ENCODE measurements at places on chromosomes 1 and 21. TPM values are rescaled to one million over a fixed set of nuclear protein-coding genes. Genes with fewer than 3 reads are reported as not detected.

Gene ARHGAP30
- total RNA-seq, result 271 TPM

Gene TEX35
- total RNA-seq, result not detected

Gene TPTE
- not detected for total RNA-seq

Gene CYYR1
- total RNA-seq, result not detected

Gene AURKAIP1
- 112 TPM for total RNA-seq

Gene CNN3
- total RNA-seq, result 1.7 TPM

Gene S100A2
- total RNA-seq, result 0.73 TPM

Gene HCRTR1
- not detected for total RNA-seq

Gene UBL4B
- total RNA-seq, result not detected

Gene IFNLR1
- 2.7 TPM for total RNA-seq

Gene LCE3D
- not detected for total RNA-seq

Gene FASLG
- total RNA-seq, result 3.2 TPM

Gene CHI3L2
- 9.1 TPM for total RNA-seq

Gene TSPAN1
- not detected for total RNA-seq

Gene LY9
- 9.2 TPM for total RNA-seq

Gene C1orf115
- total RNA-seq, result 0.34 TPM

Gene NUAK2
- 3.5 TPM for total RNA-seq

Gene LCE1E
- not detected for total RNA-seq

Gene PRRX1
- total RNA-seq, result not detected

Gene CFAP74
- total RNA-seq, result not detected

Gene LCE3E
- total RNA-seq, result not detected

Gene ITGB2
- total RNA-seq, result 447 TPM

Gene KANK4
- not detected for total RNA-seq

Gene RIPPLY3
- not detected for total RNA-seq

Gene SLAMF6
- total RNA-seq, result 34.1 TPM

Gene PTGFR
- not detected for total RNA-seq

Gene TACSTD2
- not detected for total RNA-seq

Gene DNM3
- total RNA-seq, result 1.5 TPM

Gene RNF186
- not detected for total RNA-seq

Gene ARID1A
- total RNA-seq, result 138 TPM

Gene LCE1C
- total RNA-seq, result not detected

Gene ATP1A2
- not detected for total RNA-seq

Gene CCDC17
- 3.2 TPM for total RNA-seq

Gene SYDE2
- 1.5 TPM for total RNA-seq

Gene KPRP
- not detected for total RNA-seq

Gene SERINC2
- total RNA-seq, result 0.23 TPM

Gene CDK18
- total RNA-seq, result 0.27 TPM

Gene RLF
- 17.7 TPM for total RNA-seq

Gene ABCD3
- 32.4 TPM for total RNA-seq

Gene C2CD2
- total RNA-seq, result 5.3 TPM

Gene UBXN10
- total RNA-seq, result 0.45 TPM

Gene SGIP1
- not detected for total RNA-seq

Gene KCNN3
- total RNA-seq, result 0.09 TPM

Gene GPA33
- 3.9 TPM for total RNA-seq

Gene FCRL5
- not detected for total RNA-seq

Gene SPRR2F
- total RNA-seq, result not detected

Gene HMCN1
- not detected for total RNA-seq

Gene PMVK
- total RNA-seq, result 47.9 TPM

Gene PLD5
- total RNA-seq, result not detected

Gene GBP6
- 0.36 TPM for total RNA-seq
